ENCODE measurements at places on chromosomes 6 and 20.

DNA sequence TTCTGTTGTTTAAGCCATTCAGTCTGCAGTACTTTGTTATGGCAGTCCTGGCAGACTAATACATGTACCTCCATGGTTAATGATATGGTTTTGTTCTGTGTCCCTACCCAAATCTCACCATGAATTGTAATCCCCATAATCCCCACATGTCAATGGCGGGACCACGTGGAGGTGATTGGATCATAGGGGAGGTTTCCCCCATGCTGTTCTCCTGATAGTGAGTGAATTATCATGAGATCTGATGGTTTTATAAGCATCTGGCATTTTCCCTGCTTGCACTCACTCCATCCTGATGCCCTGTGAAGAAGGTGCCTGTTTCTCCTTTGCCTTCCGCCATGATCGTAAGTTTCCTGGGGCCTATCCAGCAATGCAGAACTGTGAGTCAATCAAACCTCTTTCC, 57.5 kb upstream of the NT5E start:
- no peak for DNase-seq

GRCh38 chr6:110654096-110654820, 161.0 kb downstream of the CDK19 start:
- no peak for DNase-seq

- no peak for DNase-seq
These were observed 714.0 kb downstream of the UTRN start for GRCh38 chr6:144999127-144999526.

GRCh38 chr6:20564777-20565176, 30.5 kb downstream of the CDKAL1 start:
- DNase-seq: no peak

- no peak for DNase-seq
These were observed 40.6 kb downstream of the NOL7 start for GRCh38 chr6:13655700-13656099.

DNA sequence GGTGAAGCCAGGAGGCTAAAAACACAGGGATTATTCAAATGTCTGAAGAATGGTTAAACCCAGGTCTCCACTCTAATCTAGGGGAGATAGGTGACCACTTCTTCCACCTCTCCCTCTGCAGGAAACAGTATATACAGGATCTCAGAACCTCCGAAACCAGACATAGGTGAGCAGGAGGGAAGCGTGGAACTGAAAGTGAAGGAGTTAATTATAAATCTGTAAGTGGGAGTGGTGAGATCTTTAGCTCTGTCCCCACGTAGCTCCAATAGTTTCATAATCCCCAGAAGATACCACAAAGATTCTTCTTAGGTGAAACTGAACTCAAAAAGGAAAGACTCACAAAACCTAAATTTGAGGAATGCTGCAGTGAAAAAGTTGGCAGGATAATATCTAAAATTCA, 76.8 kb downstream of the THEMIS start:
- no peak for DNase-seq

DNA sequence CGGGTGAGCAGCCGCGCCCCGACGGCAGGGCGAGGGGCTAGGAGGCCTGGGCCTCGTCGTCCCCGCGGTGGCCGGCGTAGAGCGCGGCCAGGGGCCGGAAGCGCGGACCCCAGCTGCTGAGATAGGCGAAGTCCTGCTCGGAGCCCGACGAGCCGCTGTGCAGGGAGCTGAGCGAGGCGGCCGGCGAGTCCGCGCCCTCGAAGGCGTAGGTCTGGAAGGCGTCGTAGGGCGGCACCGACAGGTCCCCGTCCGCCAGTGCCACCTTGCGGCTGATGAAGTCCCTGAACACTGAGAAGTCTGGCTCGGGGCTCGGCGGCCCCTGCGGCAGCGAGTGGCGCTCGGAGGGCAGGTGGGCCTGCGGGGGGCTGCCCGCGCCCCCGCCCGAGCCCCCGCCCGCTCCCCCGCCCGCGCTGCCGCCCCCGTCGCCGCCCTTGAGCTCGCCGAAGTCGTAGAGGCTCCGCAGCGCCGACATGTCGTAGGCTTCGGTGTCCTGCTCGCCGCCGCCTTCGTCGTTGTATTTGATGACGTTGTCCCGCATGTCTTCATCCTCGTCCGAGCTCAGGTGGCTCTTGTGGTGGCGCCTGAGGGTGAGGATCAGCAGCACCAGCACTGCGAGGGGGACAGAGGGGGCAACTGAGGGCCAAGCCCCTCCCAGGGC, 56.5 kb downstream of the CD40 start:
- no peak for DNase-seq

DNA sequence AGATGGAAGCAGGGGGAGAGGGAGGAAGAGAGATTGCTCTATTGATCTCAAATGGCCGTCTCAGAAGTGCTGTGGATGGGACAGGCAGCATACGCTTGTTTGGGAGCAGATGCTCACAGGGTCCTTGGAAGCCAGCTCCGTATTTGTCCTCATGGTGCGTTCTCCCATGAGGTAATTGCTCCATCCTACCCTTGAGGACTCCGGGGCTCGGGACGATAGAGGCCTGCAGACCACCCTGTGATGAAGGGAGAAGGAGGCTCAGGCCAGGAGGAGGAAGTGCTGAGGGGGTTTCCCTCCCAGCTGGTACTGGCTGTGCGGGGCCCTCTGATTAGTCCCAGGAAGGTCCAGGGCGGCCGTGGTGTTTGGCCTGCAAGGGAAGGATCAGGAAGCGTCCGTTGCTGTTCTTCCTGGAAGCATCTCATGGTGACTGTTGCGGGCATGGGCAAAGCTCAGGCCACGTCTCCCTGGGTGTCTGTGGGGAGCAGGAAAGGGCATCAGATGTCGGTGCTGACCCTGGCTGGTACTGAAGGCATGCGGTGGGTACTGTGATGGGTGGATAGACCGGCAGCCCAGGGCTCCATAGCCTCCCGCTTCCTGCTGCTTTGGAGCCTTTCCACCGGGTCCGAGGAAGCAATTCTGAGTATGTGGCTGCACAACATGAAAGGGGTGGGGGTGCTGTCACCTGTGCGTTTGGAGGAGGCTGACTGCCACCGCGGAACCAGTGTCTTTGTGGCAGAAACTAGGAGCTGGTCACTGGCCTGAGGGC, 158.3 kb downstream of the SYCP2 start:
- DNase-seq: peak; percentile 90

GRCh38 chr6:26056583-26057350, 30.5 kb upstream of the HFE start:
- DNase-seq: no peak

DNA sequence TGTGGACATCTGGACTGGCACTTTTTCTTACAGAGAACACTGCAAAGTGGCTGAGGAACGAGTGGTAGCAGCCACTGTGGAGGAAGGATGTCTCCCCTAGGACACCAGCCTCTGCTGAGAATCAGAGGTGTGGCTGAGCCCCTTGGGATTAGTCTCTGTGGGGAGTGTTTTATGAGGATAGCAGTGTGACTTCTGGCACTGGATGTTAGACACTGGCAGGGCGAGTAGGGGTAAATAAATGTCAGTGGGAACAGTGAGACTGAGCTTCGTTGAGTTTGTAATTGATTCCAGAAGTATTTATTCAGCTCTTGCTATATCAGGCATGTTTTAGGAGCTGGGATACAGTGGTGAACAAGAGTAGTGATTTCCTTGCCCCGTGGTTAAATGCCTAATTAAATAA, 124.0 kb downstream of the JARID2 start:
- DNase-seq: no peak

DNA sequence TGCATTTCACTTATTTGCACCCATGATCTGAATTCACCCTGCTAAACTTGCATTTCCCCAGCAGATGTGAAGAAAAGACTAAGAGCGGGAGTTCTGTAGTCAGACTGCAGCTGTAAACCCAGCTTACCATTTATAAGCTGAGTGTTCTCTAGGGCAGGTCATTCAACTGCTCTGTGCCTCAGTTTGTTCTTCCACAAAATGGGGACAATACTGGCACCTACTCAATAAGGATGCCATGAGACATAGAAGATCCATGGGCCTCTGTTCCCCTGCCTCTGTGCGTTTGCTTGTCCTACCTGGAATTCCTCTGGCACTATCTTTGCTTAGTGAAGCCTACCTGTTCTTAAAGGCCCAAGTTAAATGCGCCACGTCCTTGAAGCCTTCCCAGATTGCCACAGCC, 12.2 kb upstream of the MDFI start:
- DNase-seq: no peak

GRCh38 chr6:134609716-134610261, 291.9 kb upstream of the SGK1 start:
- DNase-seq: no peak

DNA sequence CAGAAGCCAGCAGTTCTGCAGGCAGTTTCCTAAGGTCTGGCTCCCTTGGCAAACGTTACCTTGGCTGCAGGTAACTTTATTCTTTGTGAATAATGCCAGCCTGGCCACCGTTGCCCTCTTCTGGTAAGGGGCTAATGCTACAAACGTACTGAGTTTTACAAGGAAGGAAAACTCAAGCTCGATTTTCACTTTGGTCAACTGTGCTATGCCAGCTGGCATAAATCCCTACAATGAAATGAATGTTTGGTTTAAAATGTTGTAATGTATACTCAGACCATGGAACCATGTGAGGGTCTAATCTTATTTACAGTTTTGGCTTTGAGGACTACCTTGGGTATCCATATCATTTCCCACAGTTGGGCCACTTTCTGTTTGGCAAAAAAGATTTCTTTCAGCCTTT, 101.4 kb downstream of the SLX4IP start:
- DNase-seq: no peak

- DNase-seq: no peak
These were observed 77.1 kb downstream of the GFRA4 start for GRCh38 chr20:3586093-3586492.

GRCh38 chr6:51633424-51633823, 454.0 kb downstream of the PKHD1 start:
- no peak for DNase-seq

DNA sequence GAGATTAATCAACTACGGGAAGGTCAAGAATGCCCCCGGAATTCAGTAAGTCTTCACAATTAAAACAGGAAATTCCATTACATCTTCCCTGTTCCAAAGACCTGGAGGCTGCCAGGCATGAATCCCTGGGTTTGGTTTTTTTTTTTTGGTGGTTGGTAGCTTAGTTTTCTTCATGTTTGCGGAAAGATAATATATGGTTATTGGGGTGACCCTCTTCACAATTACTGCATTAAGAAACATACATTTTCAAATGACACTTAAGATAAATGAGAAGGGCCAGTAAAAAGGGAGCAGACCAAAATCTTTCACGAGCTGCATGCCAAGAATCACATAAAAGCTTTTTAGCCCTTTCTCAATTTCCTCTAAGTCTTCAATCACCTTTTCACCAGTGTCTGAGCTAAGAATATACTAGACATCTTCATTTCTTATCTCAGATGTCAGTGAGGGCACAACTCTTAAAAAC, 64.0 kb downstream of the KIF13A start:
- no peak for DNase-seq

- no peak for DNase-seq
These were observed 54.6 kb upstream of the PIM1 start for GRCh38 chr6:37115236-37115895.

DNA sequence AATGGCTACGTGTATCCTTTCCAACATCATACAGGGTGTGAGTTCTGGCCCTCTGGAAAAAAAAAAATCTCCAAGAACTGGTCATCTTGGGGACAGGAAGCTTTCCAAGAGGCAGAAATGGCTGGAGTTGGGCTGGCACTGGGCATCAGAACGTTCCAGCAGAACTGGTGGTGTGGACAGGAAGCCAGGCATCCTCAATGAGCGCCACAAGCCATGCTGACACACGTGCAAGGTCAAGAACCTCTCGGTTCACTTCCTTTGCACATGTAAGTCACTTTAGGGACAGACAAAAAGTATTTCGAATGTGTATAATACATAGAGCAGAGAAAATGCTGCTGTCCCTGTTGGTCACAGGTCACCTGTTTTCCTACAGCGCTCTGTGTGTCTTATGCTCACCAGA, 27.4 kb upstream of the RIN2 start:
- no peak for DNase-seq

GRCh38 chr6:156760377-156760776, 16.8 kb upstream of the ARID1B start:
- no peak for DNase-seq

DNA sequence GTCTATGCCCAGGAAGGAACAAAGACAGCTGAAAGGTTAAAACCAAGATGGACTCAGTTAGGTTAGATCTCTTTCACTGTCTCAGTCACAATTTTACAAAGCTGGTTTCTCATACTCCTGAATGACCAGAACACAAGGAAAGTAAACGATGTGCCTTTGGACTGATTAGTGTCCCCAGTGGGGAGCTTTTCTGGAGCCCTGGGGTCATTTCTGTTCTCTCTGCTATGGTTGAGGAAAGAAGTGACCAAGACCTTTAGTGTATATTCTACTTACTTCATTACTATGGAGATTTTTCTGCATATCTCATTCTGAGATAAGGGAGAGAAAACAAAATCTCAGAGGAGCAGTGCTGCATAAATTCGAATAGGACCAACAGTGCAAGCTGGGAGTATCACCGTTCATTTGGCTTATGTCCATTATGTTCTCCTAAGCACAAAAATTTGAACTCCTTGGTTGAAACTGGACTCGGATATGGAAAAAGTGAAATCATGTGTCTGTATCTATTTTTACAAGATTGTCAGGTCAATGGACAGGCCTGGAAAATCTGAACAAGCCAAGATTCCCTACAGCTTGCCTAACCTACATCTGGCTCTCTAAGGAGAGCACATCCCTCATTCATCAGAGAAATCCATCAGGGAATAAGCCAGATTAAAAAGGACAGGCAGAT, 34.4 kb upstream of the ENPP1 start:
- no peak for DNase-seq

DNA sequence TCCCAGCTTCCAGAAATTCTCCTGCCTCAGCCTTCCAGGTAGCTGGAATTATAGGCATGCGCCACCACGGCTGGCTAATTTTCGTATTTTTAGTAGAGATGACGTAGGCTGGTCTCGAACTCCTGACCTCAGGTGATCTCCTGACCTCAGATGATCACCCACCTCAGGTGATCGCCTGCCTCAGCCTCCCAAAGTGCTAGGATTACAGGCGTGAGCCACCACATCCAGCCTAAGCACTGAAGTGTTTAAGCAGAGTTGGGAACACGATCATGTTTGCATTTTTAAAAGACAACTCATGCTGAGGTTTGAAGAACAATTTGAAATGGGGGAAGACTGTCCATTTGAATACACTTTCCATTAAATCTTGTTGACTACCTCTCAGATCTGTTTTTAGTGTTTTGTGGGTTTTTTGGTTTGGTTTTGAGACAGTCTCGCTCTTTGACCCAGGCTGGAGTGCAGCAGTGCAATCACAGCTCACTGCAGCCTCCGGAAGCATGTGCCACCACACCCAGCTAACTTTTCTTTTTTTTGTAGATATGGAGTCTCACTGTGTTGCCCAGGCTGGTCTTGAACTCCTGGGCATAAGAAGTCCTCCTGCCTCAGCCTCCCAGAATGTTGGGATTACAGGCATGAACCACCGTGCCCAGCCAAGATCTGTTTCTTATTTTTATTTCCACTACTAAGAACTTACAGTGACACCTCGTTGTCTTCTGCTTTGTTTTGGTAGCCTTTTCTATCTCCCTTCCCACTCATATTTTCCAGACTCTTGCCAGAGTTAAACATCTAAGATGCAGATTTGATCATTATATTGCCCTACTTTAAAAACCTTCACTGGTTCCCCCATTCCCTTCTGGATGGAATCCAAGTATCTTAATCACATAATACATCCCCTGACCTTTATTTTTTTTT, 5.5 kb downstream of the CASP8AP2 start:
- no peak for DNase-seq
